ENCODE measurements at places on chromosomes 2 and 18. TPM values are rescaled to one million over a fixed set of nuclear protein-coding genes. Genes with fewer than 3 reads are reported as not detected.

Gene DSC3
- polyA plus RNA-seq = not detected

Gene MEIS1
- polyA plus RNA-seq = 0.09 TPM

DNA sequence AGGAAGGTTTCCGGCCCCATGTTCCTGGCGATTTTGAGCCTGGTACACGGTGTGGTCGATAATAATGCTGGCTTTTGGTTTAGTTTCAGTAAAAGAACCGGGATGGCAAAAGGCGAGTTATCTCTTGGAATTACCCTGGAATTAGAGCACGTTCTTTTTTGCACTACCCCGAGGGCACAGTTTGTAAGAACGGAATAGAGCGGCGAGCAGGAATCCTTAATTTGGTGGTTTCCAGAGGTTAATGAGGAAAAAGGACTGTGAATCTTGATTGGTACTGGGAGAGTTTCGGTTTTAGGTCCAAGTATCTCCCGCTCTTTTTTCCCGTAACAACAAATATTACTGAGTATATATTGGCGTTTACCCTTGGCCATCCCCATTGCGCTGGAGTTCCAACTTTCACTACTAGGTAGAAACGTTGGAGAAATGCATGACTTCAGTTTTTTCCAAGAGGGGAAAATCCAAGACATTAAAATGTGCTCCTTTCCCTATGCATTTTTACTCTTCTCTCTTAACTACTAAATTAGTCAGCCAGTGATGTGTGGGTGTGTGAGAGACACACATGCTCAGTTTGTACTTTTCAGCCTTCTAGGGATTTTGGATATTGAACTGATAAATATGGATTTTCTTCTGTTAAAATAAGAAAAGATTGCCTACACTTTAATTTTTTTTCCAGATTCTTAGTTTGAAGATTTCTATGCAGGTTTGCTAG, 160.8 kb downstream of the AGPS start:
- peak overlapping the region; percentile 87 for H3K4me3 ChIP-seq
- H3K27ac ChIP-seq = peak overlapping the region; percentile 97
- H3K36me3 ChIP-seq = no peaks in the 10 kb centered on the region
- peaks cover 10% of the 10 kb centered on the region for H3K4me1 ChIP-seq
- peak; percentile 9 for DNase-seq

GRCh38 chr2:10613263-10613662, 76.5 kb downstream of the NOL10 start:
- DNase-seq = no peak
- H3K4me1 ChIP-seq = no peaks in the 10 kb centered on the region

DNA sequence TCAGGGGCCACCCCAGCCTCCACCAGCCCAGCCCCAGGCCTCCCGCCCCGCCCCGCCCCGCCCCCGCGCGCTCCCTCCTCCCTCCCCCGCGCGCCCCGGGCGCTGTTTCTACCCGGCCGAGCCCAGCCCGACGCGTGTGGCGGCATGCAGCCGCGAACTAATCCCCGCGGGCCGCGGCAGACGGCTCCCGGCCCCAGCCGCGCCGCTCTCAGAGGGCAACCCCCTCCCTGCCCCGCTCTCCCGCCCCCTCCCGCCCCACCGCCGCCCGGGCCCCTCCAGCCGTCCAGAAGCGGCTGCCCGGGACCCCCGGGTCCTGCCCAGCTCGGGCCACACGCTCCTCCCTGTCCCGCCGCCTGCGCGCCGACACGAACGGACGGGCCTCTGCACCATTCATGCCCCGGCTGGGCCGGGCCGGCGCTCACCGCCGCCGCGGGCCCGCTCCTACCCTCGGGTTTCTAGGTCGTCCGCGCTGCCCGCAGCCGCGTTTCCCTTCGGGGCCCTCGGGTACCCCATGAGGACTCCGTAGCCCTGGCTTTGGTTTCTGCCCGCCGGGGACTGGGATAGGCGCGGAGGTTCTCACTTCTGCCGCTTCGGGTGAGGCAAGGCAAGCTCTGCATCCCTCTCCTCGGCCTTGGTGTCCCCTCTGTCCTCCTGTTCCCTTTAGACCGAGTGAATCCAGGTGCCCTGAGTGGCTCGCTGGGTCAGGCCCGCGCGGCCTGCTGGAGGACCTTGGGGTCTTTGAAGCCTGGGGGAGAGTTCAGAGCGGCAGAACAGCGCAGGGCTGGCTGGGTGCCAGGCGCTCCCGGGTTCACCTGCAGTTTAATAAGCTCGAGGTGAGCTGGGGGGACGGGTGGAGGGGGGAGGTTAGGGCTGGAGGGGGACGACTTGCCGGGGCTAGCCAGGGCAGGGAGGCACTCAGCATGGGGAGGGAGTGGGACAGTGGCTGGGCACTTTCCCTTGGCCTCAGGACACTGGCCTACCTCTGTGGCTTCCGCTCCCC, 3.1 kb downstream of the WNT10A start:
- H3K27me3 ChIP-seq = peaks cover 72% of the 10 kb centered on the region
- H3K4me1 ChIP-seq = peaks cover 4% of the 10 kb centered on the region
- no peak for DNase-seq
- H3K27ac ChIP-seq = no peak overlapping the region
- no peak overlapping the region for H3K4me3 ChIP-seq
- H3K36me3 ChIP-seq = no peaks in the 10 kb centered on the region

DNA sequence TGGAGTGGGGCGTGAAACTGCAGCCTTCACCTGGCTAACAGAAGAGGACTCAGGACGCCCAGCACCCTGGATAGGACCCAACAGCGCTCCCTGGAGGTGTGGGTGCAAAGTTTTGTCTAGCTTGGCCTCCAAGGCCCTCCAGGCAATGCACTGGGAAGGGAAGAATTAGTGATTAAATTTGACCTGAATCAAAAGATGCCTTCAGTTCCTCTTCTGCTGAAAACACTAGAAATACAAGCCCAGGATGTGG, 779 bp upstream of the TRIB2 start:
- H3K27me3 ChIP-seq = peaks cover 64% of the 10 kb centered on the region
- peaks cover 34% of the 10 kb centered on the region for H3K4me1 ChIP-seq
- no peaks in the 10 kb centered on the region for H3K36me3 ChIP-seq
- H3K27ac ChIP-seq = no peak overlapping the region
- peak; percentile 48 for DNase-seq
- H3K4me3 ChIP-seq = peak overlapping the region; percentile 81

DNA sequence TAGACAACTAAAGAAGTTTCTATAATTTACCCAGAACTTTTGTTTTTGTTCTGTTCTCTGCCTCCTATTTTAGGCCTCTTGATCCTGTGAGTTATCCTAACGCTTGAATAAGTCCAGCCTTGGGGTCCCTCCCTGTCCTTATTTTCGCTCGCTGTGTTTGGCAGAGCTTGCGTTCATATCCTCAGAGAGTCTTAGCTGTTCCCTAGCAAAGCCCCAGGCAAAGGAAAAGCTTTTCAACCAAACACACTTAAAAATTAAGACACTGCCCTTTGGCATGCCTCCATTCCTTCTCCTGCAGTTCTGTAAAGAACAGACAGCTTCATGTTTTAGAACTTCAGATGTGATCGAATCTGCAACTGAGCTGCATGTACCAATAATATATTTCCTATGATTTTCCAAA, 517.2 kb downstream of the SUCLG1 start:
- no peaks in the 10 kb centered on the region for H3K27me3 ChIP-seq
- H3K36me3 ChIP-seq = no peaks in the 10 kb centered on the region
- no peak for DNase-seq
- H3K4me3 ChIP-seq = no peak overlapping the region
- H3K4me1 ChIP-seq = no peaks in the 10 kb centered on the region

- no peaks in the 10 kb centered on the region for H3K4me1 ChIP-seq
- H3K4me3 ChIP-seq = no peak overlapping the region
- no peak overlapping the region for H3K27ac ChIP-seq
- no peaks in the 10 kb centered on the region for H3K27me3 ChIP-seq
Observed at GRCh38 chr2:31270131-31270530, 36.2 kb downstream of the EHD3 start.

GRCh38 chr2:16250886-16251285, 310.5 kb downstream of the MYCN start:
- DNase-seq = no peak
- H3K36me3 ChIP-seq = no peaks in the 10 kb centered on the region
- no peaks in the 10 kb centered on the region for H3K27me3 ChIP-seq
- H3K4me3 ChIP-seq = no peak overlapping the region
- H3K27ac ChIP-seq = no peak overlapping the region

Measured in CD14-positive monocyte (primary cell).